ENCODE measurements at places on chromosomes 2 and 18. TPM values are rescaled to one million over a fixed set of nuclear protein-coding genes. Genes with fewer than 3 reads are reported as not detected.

DNA sequence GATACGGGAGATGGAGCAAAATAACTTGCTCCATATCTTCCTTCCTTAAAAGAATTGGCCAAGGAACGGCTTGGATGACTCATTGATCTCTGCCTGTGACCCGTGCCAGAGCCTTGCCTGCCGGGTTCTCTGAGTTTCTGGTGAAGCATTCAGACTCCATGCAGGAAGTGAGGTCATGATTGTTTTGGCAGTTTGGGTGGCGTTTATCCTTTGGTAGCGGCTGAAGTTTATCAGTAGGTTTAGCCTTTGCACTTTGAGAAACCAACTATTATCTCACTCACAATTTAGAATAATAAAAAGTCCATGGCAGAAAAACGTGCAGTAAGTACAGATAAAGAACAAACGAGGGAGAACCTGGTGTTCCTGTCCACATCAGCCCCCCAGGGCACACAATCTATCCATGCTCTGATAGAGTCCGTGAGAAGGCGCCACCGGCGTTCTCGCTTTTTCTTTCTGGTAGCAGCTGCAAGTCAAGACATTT, 15.0 kb upstream of the CTAGE1 start:
- peak; percentile 93 for DNase-seq

DNA sequence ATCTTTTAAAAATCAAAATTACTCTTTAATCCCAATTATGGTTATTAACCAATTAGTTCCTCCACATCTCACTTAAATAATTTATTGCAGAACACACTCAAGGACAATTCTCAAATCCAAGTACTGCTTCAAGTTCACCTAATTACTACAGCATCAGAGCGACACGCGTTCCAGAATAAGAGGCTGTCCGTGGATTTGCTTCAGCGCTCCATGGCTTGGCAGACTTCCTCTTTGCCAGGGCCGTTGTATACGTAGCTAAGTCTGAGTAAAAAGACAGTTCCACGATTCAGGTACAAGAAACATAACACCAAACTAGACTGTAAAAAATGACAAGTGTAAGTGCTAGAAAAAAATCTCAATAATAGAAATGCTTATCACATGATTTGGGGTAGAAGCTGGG, 153.2 kb upstream of the MYT1L start:
- no peak for DNase-seq

The C2orf80 gene
- 0.84 TPM for polyA plus RNA-seq

DNA sequence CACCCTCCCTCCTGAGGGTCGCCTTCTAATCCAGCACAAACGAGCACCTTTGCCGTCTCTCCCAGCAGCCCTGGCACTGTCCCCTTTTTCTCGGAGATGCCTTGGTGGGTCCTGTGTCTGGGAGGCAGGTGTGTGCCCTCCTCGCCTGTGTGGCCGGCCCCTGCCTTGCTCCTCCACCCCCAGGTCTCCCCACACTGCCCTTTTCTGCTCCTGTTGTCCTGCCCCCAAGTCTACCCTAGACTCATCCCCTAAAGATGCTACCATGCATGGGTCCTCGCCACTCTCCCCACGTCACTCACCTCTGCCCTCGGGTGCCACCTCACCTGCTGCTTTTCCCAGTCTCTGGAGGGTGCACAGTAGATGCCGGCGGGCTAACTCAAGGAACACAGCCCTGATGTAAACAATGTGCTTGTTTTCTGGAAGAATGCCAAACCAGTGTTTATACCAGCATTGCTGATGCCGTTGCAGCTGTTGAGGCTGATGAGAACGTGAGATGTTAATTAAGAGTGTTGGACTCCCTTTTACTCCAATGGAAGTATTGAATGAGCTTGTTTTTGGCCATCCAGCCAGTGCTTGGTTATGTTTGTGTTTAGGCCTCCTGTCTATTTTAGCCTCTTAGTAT, 223.1 kb downstream of the AGAP1 start:
- no peak for DNase-seq

- DNase-seq = no peak
Measured at GRCh38 chr18:74745633-74746403, 148.1 kb downstream of the ZNF407 start.

DNA sequence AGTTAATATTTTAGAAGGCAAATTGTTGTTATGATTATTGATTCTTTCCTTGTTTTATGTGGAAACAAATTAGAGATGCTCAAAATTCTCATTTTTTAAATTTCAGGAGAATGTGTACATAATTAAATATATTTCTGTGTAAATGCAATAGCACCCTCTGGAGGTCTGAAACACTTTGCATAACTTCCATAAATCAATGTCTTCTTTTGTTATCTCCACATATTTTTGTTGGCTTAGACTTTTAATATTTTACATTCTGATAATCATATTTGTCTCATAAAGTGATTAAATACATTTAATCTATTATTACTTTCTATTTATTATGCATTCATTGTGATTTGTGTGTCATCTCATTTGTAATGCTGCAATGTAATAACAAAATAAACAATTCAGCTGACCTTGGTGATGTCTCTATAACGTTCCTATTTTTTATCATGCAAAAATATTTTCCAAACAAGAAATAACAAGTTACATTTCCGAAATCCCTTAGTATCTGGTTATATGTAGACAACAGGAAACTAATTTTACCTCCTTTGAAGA, 201.8 kb upstream of the GALNT5 start:
- DNase-seq = no peak

The ARHGAP15 gene
- 16.4 TPM for polyA plus RNA-seq

The ZNF512 gene
- polyA plus RNA-seq = 36.7 TPM

- DNase-seq = no peak
Measured at GRCh38 chr18:35707674-35708073, 126.1 kb downstream of the GALNT1 start.

DNA sequence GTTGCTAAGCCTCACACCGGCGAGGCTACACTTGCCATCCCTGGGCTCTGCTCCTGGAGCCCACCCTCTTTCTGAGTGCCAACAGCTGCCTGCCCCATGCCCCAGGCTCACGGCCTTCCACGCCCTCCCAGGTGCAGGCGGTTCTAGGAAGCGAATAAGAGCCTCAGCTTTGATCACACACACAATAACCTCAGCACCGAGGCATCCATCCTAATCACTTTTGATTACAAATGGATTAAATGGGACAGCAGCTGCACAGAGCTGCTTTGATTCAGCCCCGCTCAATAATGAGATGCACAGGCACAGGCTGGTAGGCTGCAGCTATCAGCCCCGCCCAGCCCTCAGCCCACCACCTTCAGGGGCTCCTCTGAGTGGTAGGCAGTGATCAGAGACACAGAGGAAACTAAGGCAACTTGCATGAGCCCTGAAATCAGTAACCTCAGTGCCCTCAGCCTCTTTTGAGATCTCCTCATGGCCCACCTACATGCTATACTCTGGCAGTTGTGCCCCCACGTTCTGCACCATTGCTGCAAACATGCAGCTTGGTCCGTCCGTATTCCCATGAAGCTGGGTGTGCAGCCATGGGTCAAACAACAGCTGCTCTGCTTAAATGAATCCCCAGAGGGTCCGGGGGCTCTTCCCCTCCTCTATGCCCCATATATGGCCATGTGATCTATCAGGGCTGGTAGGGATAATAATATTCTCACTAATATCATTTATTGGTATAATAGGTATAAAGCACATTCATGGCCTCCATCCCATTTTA, 171.4 kb downstream of the SETBP1 start:
- DNase-seq = no peak

GRCh38 chr2:237262838-237263771, 150.9 kb downstream of the COL6A3 start:
- no peak for DNase-seq

The SERPINB11 gene
- not detected for polyA plus RNA-seq

DNA sequence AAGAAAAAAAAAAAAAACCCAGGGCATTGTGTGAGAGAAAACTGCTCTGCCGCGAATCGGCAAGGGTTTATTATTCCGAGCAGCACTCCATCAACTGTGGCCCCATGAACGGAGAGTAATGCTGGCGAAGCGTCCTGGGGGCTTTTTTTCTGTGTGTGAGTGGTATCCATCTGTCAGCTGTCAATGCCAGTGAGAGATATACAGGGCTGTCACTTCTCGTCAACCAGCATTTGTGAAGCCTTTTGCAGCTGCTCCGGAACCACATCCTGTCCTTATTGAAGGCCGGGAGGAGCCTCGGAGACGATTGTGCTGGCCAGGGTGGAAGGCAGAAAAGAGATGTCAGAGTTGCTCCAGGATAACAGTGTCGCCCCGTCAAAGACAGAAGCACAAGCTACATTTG, 356.9 kb upstream of the SMIM21 start:
- DNase-seq = no peak

The DYNAP gene
- 0.37 TPM for polyA plus RNA-seq

DNA sequence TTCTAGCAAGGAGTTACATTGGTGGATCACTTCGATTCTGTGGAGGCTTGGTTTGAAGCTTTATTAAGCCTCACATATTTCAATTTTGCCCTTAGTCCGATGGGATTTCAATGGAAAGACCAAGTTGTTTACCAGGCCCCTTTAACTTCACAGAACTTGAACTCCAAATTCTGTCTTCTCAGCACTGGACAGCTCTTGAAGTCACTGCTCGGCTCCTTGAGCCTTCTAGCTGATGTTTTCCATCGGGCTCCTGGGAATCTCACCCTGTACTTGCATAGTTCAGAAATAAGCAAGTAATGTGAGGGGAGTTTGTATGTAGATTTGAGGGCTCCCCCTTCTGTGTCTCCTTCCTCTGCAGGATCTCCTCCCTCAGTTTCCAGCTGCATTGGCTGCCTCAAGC, 15.1 kb downstream of the OXER1 start:
- DNase-seq = no peak
